ENCODE measurements at places on chromosomes 4 and X.
A peak's percentile ranks its signal among the peaks of the same experiment; 100 is the strongest.

GRCh38 chr4:139843641-139844040 is 178.0 kb downstream of the MGST2 start:
- peaks cover 2% of the 10 kb centered on the region for H3K4me1 ChIP-seq
- no peak for DNase-seq
- H3K27ac ChIP-seq = no peak overlapping the region
- no peak overlapping the region for H3K4me3 ChIP-seq
- no peaks in the 10 kb centered on the region for H3K36me3 ChIP-seq
- no peaks in the 10 kb centered on the region for H3K27me3 ChIP-seq

GRCh38 chrX:70172221-70172620 is 5.1 kb upstream of the DGAT2L6 start:
- no peak overlapping the region for H3K27ac ChIP-seq
- H3K36me3 ChIP-seq = no peaks in the 10 kb centered on the region
- peak; percentile 29 for DNase-seq
- H3K27me3 ChIP-seq = no peaks in the 10 kb centered on the region
- no peak overlapping the region for H3K4me3 ChIP-seq
- H3K4me1 ChIP-seq = peaks cover 20% of the 10 kb centered on the region

- H3K27me3 ChIP-seq = no peaks in the 10 kb centered on the region
- H3K36me3 ChIP-seq = no peaks in the 10 kb centered on the region
- H3K4me1 ChIP-seq = no peaks in the 10 kb centered on the region
- no peak for DNase-seq
These were observed 47.5 kb downstream of the ATG4A start for GRCh38 chrX:108138814-108139702.

DNA sequence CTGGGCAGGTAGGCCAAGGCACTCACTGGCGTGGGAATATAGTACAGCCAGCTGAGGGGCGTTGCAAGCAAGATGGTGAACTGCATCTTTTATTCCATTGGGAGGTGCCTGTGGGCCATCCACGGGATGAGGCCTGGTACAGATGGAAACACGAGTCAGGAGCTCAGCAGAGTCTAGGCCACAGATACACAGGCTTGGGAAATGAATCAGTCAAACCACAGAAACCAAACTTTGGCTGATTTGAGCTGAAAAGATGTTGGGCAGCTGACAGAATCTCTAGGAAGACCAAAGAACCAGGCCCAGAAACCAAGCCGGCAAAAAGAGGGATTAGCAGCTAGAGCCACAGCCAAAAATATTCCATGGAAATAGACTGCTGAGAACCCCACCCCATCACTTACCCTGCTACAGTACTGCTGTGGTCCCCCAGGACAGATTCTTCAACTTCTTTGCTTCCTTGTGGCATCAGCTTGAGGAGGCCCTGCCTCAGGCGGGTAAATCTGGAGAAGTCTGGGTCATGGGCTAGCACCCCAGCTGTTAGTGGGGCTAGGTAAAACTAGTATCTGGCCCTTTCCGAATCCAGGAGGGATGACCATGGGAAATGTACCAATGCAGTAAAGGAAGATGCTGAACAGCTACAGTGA is 75.4 kb downstream of the TMEM131L start:
- H3K27ac ChIP-seq = no peak overlapping the region
- peak; percentile 95 for DNase-seq
- H3K4me3 ChIP-seq = no peak overlapping the region
- no peaks in the 10 kb centered on the region for H3K36me3 ChIP-seq

- H3K36me3 ChIP-seq = no peaks in the 10 kb centered on the region
- no peaks in the 10 kb centered on the region for H3K27me3 ChIP-seq
- no peaks in the 10 kb centered on the region for H3K4me1 ChIP-seq
- no peak overlapping the region for H3K4me3 ChIP-seq
- no peak for DNase-seq
These were observed 74.0 kb upstream of the TBL1X start for GRCh38 chrX:9390693-9391368.

DNA sequence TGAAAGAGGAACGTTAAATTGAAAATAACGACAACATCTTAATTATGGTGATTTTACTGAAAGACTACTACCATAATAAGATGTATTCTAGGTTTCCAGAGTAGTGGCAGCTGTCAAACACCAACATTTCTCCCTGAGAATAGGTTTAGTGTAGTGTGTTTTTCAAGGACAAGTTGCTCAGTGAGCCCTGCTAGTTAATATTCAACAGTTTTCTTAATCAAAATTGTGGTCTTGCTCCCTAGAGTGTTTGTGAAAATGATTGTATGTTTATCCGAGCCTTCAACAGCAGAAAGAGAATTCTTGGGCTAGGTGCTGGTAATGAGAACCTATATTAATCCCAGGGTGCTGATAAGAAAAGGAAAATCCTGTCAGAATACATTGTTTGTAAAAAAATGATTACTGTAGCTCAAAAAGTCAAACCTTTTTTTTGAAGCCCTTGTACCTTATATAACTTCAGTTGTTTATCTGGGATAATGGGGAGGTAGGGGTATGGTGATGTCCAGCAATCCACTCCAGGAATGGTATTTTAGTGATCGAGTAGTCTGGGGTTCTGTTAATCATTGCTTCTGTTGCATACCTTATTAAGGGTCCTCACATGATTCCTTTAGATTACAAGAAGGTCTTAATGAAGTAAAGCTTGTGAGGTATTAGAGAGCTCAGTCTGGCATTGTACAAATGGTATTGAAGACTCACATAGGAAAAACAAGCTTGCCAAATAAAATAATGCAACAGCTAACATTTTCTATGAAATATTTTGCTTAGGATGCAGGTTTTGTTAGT is 110.7 kb downstream of the CCSER1 start:
- no peak overlapping the region for H3K4me3 ChIP-seq
- no peaks in the 10 kb centered on the region for H3K4me1 ChIP-seq
- no peak for DNase-seq
- H3K27me3 ChIP-seq = no peaks in the 10 kb centered on the region

GRCh38 chr4:89298788-89299152 is 8.8 kb downstream of the GPRIN3 start:
- DNase-seq = no peak
- H3K27me3 ChIP-seq = peaks cover 3% of the 10 kb centered on the region
- H3K36me3 ChIP-seq = no peaks in the 10 kb centered on the region
- H3K27ac ChIP-seq = no peak overlapping the region
- H3K4me3 ChIP-seq = no peak overlapping the region

DNA sequence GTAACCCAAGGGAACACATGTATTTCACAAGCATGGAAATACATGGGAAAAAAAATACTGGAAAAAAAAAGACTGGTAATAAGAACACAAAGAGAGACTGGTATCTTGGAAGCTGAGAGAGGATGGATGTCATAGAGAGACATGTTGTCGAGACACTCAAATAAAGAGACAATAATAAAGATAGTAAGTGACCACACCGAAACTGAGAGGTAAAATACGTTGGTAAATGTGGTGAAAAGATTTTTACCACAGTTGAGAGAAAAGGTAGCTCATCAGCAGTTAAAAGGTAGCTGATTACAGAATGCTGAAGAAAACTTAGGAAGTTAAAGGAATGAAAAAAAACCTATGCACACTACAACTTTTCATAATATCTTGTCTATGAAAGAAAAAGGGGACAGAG is 81.1 kb downstream of the ARAP2 start:
- no peaks in the 10 kb centered on the region for H3K27me3 ChIP-seq
- no peaks in the 10 kb centered on the region for H3K4me1 ChIP-seq
- H3K27ac ChIP-seq = no peak overlapping the region
- DNase-seq = no peak

- H3K4me3 ChIP-seq = no peak overlapping the region
- H3K27me3 ChIP-seq = no peaks in the 10 kb centered on the region
- no peak for DNase-seq
- peaks cover 2% of the 10 kb centered on the region for H3K4me1 ChIP-seq
These were observed 119.7 kb upstream of the TBC1D9 start for GRCh38 chr4:140875746-140876452.

DNA sequence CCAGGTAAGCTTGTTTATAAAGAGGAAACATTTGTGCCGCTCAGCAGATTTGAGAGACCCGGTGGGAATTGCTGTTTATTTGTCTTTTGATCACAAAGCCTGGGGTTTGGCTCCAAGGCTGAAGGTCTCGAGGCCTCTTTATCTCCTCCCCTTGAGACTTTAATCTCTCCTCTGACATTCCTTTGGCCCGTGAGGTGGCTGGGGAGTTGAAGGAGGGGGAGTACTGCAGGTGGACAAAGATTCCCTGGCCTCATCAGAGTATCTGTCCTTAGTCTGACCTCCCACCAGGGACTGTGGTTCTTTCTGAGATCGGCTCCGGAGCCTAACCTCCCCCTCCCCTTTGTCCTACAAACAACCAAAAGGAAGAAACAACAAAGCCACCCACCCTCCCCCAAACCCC is 216.5 kb downstream of the MID1IP1 start:
- H3K4me1 ChIP-seq = no peaks in the 10 kb centered on the region
- no peaks in the 10 kb centered on the region for H3K36me3 ChIP-seq
- H3K4me3 ChIP-seq = no peak overlapping the region
- DNase-seq = no peak
- H3K27me3 ChIP-seq = peaks cover 26% of the 10 kb centered on the region
